ENCODE measurements at places on chromosomes 1 and 21. TPM values are rescaled to one million over a fixed set of nuclear protein-coding genes. Genes with fewer than 3 reads are reported as not detected.
A peak's percentile ranks its signal among the peaks of the same experiment; 100 is the strongest.

- no peaks in the 10 kb centered on the region for H3K36me3 ChIP-seq
- no peak overlapping the region for H3K4me3 ChIP-seq
- no peak overlapping the region for H3K27ac ChIP-seq
- no peak for DNase-seq
- no peaks in the 10 kb centered on the region for H3K27me3 ChIP-seq
Measured at GRCh38 chr1:166673722-166674121, 165.6 kb upstream of the POGK start.

- DNase-seq = peak; percentile 32
- H3K4me3 ChIP-seq = peak overlapping the region; percentile 38
- H3K27me3 ChIP-seq = no peaks in the 10 kb centered on the region
- H3K4me1 ChIP-seq = no peaks in the 10 kb centered on the region
- H3K27ac ChIP-seq = peak overlapping the region; percentile 99
- no peaks in the 10 kb centered on the region for H3K36me3 ChIP-seq
Measured at GRCh38 chr21:37266515-37267221, 466 bp downstream of the VPS26C start.

GRCh38 chr1:207032528-207033017, at the start of gene C1orf116:
TSS of gene C1orf116 (minus strand) at chr1:207032756. CDS start at chr1:207027598, 5,158 bp downstream.
- no peak within 1 kb of the TSS for H3K4me3 ChIP-seq
- H3K27me3 ChIP-seq = peaks cover 6% of the 10 kb centered on the region
- no peaks in the 10 kb centered on the region for H3K4me1 ChIP-seq
- DNase-seq = no peak

DNA sequence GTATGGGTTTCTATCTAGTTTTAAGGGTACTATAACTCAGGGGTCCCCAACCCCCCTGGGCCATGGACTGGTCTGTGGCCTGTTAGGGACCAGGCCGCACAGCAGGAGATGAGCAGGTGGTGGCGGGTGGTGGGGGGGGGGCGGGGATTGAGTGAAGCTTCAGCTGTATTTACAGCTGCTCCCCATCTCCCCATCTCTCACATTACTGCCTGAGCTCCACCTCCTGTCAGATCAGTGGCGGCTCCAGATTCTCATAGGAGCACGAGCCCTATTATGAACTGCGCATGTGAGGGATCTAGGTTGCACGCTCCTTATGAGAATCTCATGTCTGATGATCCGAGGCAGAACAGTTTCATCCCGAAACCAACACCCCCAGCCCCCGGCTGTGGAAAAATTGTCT, 95.1 kb upstream of the SLC45A1 start:
- peaks cover 3% of the 10 kb centered on the region for H3K27me3 ChIP-seq
- H3K36me3 ChIP-seq = no peaks in the 10 kb centered on the region
- no peak overlapping the region for H3K27ac ChIP-seq
- no peak overlapping the region for H3K4me3 ChIP-seq
- DNase-seq = no peak

GRCh38 chr1:226712742-226713419, 26.2 kb downstream of the ITPKB start:
- H3K4me3 ChIP-seq = no peak overlapping the region
- no peak for DNase-seq
- H3K4me1 ChIP-seq = peaks cover 13% of the 10 kb centered on the region
- H3K27ac ChIP-seq = no peak overlapping the region

DNA sequence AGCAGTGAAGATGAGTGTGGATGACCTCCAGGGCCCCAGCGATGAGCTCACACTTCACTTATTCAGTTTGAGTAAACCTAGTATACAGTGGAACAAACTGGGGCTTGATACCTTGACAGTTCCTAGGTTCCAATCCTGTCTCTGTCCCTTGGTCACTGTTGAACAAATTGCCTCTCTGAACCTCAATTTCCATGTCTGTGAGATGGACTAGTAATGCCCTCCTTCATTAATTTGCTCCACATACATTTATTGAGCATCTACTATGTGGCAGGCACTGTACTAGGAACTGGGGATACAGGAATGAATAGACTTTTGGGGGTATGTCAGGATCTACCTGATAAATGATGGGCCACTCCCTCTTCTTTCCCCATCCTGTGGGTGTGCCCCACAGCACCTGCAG, 57.3 kb downstream of the SDC3 start:
- H3K27ac ChIP-seq = no peak overlapping the region
- no peaks in the 10 kb centered on the region for H3K36me3 ChIP-seq
- H3K4me1 ChIP-seq = no peaks in the 10 kb centered on the region
- no peak for DNase-seq
- H3K4me3 ChIP-seq = no peak overlapping the region

- H3K4me1 ChIP-seq = peaks cover 9% of the 10 kb centered on the region
- no peak overlapping the region for H3K4me3 ChIP-seq
- no peaks in the 10 kb centered on the region for H3K27me3 ChIP-seq
- no peak for DNase-seq
Measured at GRCh38 chr1:91798241-91798648, 87.7 kb downstream of the TGFBR3 start.

DNA sequence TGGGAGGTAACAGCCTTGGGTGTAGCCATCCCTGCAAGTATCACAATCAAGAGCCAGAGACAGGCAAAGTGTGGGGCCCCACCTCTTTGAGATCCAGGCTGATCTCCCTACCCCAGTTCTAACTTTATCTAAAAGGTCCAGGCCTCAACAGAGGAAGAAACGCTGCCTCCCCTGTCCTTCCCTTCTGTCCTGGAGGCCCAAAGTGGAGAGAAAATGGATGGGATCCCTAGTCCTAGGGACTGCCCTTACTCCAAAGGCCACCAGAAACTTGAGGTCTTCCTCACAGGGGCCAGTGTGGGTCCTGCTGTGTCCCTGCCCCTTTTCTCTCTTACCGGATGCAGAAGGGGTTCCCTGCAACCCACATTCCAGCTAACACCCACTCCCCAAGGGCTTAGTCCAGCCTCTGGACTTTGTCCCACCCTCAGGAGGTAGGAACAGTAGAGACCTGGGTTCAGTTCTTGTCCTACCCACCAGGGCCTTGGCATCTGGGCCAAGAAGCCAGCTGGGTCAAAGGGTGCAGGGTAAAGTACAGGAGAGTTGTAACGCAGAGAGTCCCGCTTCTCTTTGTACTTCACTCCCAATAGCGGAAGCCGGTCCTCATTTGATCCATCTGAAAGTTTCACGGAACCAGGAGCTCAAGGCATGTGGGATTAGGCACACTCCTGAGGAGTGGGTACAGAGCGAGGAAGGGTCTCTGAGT, 1.9 kb downstream of the HDGF start:
- H3K27me3 ChIP-seq = no peaks in the 10 kb centered on the region
- DNase-seq = no peak
- peak overlapping the region; percentile 83 for H3K4me3 ChIP-seq
- H3K27ac ChIP-seq = peak overlapping the region; percentile 100
- H3K36me3 ChIP-seq = peaks cover 8% of the 10 kb centered on the region
- peaks cover 38% of the 10 kb centered on the region for H3K4me1 ChIP-seq

Gene BEST4
- polyA plus RNA-seq = 0.10 TPM

Gene DEPDC1
- polyA plus RNA-seq = 8.0 TPM

Gene SELP
- not detected for polyA plus RNA-seq

Gene DCAF6
- 89.9 TPM for polyA plus RNA-seq
